ENCODE measurements at places on chromosomes 11 and 22.
A peak's percentile ranks its signal among the peaks of the same experiment; 100 is the strongest.

- DNase-seq = peak; percentile 59
These were observed 26.6 kb downstream of the RAB30 start for GRCh38 chr11:83044958-83045712.

DNA sequence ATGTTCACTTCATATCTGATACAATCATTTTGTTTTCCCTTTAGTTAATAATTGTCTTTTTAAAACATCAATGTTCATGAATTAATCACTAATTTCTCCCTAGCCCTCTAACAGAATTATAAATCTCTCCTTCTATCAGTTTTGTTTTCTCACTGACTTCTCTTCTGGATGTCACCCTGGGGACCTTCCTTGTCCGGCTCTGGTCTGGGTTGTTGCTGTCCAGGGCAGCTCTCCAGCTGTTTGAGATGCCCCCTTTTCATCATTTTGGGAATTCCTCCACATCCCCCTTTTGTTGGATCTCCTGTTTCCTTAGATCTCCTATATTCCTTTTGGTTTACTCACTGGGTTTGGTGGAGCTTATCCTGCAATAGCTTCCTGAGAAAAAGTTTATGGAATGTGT is 35.6 kb upstream of the PSMA1 start:
- no peak for DNase-seq

DNA sequence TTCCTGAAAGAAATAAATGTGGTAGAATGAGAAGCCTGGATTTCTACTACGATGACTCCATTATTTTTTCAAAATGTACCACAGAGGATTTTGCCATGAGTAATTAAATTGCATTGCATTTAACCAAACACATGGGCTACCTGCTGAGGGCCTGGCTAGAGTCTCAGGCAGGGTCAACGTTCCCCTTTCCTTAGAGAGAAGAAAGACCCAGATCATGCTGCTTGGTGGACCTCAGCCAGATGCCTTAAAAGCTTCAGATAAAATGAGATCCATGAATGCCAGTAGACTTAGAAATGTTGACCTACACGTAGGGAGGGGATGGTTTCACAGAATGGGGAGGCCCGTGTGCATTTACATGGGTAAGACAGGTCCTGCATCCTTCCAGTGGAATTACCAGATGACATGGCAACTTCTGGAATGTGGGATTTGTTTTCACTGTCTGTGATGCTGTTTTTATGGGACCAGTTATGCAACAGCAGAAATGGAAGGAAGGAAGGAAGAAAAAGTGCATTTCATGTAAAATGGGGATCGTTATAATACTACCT is 1069.4 kb downstream of the NTM start:
- DNase-seq = no peak

GRCh38 chr11:67415501-67416304 is at the start of gene CARNS1:
Gene CARNS1, plus strand, starts transcription at chr11:67415678. Its CDS starts 522 bp downstream, at chr11:67416200.
- no peak for DNase-seq

GRCh38 chr11:123426789-123427188 is 3.3 kb upstream of the GRAMD1B start:
- DNase-seq = no peak

- DNase-seq = no peak
These were observed 3.3 kb upstream of the IRF7 start for GRCh38 chr11:618856-619627.

DNA sequence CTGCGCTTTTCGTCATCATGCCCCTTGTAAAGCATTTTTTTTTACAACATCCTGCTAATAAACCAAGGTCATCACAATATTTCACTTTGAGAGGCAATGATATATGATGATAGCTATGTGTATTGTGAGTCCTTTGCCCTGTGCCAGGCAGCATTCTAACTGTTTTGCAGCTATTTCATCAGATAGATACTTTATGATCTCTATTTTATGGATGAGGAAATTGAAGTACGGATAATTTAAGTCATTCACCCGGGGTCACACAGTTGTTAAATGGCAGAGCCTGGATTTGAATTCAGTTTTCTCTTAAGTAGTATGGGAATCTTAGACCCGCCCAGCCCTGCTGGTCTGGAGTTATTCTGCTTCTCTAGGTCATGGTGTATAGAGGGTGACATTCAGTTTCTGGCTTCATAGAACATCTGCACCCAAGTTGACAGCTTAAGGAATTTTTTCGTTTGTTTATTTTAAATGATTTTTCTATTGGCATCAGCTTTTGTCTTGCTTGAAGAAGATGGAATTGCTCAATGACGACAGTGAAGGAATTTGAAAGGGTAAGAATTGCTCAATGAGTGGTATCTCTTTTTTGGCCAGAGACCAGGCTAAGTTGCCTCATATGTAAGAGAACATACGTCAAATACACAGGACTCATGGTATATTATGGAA is 926 bp downstream of the PRR5L start:
- DNase-seq = peak; percentile 65

- DNase-seq = no peak
These were observed 235.0 kb downstream of the MIAT start for GRCh38 chr22:26892166-26893041.

GRCh38 chr22:44881624-44882023 is 128.2 kb downstream of the PHF21B start:
- DNase-seq = no peak

GRCh38 chr22:43126501-43127165 is 16.1 kb downstream of the BIK start:
- DNase-seq = peak; percentile 72

- DNase-seq = no peak
These were observed 2.3 kb downstream of the GAB2 start for GRCh38 chr11:78415338-78415737.

DNA sequence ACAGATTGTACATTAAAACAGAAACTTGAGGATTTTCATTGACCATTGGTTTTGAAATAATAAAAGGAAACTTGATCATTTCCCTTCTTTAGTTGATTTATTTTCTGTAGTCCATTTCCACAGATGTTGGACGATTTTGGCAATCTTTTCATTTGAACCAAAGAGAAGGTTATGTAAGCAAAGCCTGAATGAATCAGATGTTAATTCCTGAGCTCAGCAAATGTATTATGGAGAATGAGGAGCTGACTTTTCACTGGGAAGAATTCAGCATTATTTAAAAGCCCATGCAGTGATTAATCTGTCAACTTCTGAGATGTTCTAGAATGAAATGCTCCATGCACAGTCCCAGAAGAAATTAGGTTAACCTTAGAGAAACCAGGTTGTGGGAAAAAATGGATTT is 29.0 kb downstream of the ELMOD1 start:
- DNase-seq = peak; percentile 42

DNA sequence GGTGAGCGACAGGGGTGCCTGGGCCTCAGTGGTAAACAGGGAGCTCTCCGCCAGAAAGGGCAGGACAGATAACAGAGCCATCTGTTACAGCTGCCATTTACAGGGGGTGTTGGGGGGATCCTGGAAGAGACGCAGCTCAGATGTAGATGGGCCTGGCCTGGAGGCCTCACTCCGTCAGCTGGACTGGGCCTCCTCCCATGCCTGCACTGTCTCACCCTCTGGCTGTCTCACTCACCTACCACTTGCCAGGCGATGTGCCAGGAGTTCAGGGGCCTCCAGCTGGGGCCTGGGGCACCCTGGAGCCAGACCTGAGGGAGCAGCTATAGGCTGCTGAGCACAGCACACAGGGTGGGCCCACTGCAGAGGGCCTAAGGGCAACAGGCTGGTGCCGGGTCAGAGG is 16.3 kb upstream of the SUSD2 start:
- DNase-seq = no peak

- peak; percentile 23 for DNase-seq
These were observed 12.2 kb upstream of the NNMT start for GRCh38 chr11:114284021-114284420.

- DNase-seq = peak; percentile 43
These were observed 3.9 kb downstream of the CDC45 start for GRCh38 chr22:19483481-19484244.

DNA sequence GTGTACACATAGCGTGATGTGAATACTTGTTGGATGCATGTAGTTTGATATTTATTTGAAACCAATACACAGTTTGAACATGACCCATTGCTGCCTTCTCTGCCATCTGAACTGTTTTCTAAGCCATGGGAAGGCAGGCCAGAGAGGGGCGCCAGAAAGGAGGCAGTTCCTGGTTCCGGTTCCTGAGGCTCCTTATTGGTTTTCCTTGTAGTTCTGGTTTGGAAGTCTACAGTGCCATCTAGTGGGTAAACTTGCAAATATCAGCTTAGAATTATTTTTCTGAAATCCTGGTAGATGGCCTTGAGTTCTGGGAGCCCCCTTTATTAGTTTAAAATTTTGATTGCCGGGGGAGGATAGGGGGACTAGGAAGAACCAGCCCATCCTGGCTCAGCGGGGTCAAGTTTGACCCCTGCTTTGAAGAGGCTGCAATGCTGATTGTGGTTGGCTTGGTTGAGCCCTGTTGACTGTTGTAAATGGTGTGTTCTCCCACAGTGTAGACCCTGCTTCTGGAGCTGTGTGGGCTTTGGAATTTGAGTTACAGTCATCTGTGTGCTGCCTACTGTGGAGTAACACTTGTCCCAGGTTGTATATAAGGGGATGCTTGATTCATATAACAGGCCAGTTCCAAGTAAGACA is 48.4 kb downstream of the GRAMD1B start:
- peak; percentile 91 for DNase-seq

DNA sequence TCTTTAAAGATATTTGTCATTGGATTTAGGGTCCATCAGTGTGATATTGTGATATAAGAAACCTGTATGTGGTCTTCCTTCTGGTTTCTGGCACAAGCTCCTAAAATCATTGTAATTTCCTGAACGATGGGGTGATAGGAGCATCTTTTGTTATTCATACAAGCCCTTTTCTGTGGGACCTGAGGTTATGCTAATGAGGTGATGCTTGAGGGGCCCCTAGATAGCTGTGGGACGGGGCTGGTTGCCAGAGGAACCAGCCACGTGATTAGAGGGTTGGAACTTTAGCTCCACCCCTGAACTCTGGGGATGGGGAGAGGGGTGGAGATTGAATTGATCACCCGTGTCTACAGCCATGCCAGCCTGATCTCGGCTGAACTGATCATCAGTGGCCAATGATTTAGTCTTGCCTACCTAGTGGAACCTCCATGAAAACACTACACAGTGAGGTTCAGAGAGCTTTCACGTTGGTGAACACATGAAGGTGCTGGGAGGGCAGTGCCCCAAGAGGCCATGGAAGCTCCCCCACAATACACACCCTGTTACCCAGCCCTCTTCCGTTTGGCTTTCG is 62.8 kb downstream of the BCR start:
- DNase-seq = no peak

DNA sequence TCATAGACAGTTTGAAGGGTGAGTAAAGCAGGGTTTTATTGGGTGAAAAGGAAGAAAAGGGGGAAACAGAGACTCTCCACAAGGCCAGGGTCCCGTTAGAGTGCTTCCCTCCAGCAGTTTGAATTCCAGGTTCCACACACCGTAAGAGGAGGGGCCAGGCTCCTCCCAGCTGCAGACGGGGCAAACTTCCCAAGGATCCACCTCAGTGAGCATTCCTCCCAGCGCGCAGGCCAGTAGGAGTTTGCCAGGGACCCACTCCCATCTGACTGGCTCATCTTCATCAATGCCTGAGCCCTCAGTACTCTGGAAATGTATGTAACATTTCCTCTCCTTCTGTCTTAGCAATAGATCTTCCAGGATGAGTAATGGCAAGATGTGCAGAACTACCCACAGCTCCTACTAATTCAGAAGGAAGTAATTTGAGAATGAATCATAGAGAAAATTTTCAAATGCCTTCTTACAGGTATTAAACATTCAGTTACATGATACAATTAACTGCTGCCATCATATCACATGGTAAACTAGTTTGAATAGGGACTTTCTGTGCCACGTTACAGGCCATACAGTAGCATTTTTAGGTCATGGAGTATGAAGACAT is 34.0 kb upstream of the TRPC6 start:
- DNase-seq = no peak

DNA sequence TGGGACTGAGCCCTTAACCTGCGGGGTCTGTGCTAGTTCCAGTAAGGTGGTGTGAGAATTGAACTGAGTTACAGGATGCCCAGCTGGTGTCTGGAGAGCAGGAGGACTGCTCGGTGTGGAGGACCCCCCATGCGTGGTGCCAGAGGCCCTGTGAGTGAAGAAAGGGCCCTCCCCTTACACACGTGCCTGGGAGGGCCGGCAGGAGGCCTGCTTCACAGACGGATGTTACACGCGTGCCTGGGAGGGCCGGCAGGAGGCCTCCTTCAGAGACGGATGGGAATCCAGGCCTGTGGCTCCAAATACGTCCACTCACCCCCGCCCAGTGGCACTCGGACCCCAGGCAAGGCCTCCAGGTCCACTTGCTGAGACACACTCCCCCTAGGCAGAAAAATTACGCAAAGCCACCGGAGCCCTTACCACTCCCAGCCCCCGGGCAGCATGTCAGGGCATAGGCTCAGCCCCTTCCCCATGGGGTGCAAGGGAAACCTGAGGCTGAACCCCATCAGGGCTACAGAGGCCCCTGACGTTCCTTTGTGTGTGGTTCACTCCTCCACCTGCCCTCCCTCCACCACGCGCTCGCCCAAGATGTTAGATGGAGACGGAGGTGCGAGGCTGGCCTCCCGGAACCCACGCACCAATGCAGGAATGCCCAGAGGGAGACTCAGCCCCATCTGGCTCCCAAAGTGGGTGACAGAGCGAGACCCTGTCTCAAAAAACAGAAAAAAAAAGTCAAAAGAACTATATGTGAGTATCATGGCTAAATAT is 227.8 kb downstream of the BRD1 start:
- no peak for DNase-seq

GRCh38 chr11:33912405-33913361 is 20.8 kb upstream of the LMO2 start:
- peak; percentile 91 for DNase-seq

DNA sequence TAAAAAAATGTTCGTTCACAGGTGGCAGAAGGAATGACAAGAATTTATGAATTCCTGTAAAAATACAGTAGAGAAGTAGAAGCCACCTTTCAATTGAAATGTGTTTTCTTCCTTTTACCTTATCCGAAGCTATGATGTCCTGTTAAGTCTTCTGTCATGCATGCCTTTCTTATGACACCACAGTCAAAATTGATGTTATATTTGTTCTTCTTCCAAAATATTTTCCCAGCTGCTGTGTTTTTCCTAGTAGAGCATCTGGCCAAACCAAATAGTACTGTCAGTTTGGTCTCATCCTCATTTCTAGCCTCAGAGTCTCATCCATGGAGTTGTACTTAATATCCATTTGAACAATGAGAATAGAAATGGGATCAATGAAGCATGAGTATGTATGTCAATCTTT is 206.1 kb downstream of the PGR start:
- DNase-seq = peak; percentile 21

DNA sequence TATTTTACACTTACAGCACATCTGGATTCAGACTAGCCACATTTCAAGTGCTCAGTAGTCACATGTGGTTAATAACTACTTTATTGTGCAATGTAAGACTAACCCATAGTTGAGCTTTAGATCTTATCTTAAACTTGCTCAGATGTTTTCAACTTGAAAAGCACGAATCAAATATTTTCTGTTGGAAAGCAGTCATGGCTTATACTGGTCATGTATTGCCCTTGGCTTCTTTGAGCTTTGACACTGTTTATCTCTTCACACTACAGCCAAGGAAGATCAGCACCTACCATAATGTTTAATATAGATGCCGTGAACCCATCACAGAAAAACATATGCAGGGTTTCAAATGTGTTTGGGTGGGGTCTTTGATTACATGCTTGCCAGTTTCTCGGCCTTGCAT is 4.4 kb downstream of the RBX1 start:
- peak; percentile 62 for DNase-seq

- no peak for DNase-seq
These were observed 70.9 kb downstream of the BUD13 start for GRCh38 chr11:116701876-116702275.
